ENCODE measurements at places on chromosomes 3 and 15.

GRCh38 chr15:90142216-90143165, 40.2 kb upstream of the IDH2 start:
- no peak for DNase-seq

- DNase-seq: no peak
Measured at GRCh38 chr15:31342381-31342780, 15.7 kb downstream of the KLF13 start.

GRCh38 chr3:123258811-123259420, 57.2 kb downstream of the SEC22A start:
- DNase-seq: no peak

GRCh38 chr3:54628888-54629441, 298.9 kb downstream of the LRTM1 start:
- no peak for DNase-seq

DNA sequence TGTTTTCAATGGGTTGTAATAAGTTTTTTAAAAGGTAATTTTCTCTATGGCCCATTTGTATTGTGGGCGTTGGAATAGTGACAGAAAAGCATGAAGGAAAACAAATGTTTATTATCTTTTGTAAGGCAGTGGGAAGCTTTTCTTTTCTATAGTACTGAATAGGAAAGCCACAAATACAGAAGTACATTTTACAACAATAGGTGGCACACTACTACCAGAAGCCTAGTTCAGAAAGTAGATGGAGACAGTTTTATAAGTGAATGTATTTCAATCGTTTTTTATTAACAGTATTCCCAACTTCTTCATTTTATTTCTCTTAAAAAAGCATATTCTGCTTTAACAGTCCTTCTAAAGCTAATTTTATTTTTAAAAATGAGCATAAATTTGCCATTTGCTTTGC, 296.7 kb downstream of the PTPRG start:
- DNase-seq: no peak

DNA sequence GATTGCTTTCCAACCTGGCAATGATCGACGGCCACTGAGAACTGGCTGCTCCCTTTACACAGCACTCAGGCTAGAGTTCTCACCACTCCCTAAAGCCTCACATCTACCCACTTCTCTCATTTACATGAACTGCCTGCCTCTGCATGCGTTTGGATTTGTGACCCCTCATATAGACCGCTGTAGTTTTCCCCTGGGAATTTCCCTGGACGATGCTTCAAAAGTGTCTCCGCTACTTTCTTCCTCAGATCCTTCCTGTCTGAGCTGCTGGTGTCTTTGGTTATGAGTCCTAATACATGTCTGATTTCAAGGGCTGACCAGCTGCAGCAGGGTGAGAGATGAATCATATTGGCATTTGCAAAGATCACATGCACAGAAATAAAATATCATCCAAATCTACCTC, 116.7 kb upstream of the ETV5 start:
- DNase-seq: no peak

DNA sequence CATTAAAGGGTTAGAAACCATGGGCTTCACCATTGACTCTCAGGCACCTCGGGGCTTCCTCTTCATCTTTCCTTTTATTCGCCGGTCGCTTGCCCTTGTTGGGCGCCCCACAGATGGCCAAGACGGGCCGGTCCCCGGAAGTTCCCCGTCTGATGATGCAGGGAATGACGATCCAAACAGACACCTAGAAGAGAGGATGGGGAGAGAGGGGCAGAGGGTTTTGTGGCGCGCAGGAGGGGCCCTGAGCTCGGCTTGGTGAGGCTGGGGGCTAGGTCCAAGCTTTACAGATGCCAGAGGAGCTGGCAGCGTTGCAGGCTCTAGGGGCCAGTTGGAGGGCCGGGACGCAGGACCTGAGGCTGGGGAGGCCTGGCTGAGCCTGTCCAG, 532 bp upstream of the ESYT3 start:
- no peak for DNase-seq

GRCh38 chr3:192080336-192080735, 619.4 kb downstream of the PYDC2 start:
- DNase-seq: peak; percentile 31

DNA sequence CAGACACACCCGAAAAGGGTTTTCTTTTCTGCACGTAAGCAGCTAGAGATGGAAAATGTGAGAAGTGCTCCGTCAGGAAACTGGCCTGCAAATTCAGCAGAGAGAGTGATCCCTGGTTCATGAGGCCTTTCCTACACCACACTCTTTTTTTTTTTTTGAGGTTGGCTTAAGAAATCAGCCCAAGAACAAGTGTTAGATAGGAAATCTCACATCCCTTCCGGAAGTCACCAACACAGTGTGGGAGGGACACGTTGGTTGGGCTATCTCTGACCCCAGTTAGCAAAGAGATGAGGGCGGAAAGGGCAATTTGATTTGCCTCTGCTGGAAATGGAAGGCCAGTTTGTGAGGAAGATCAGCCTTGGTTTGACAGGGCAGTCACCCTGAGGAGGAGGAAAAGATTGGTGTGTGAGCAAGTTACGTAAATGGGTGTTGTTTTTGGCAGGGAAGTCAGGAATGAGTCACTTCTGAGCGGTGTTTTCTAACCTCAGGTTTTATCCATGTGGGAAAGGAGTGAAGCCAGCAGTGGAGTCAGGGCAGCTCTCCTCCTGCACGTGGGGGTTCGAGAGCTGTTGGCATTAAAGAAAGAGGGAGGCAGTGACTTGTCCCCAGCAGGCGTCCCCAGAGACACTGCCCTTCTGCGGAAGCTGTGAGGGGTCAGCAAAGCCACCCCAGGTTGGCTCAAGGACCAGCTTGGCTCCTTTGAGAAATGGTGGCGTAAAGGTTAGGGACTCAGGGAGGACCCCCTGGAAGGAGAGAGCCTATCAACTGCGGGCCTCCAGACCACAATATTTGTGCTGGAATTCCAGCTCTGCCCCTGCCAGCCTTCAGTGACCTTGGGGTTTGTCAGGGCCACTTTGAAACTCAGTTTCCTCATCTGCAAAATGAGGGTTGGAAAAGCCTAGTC, 237.6 kb upstream of the BHLHE40 start:
- DNase-seq: no peak

DNA sequence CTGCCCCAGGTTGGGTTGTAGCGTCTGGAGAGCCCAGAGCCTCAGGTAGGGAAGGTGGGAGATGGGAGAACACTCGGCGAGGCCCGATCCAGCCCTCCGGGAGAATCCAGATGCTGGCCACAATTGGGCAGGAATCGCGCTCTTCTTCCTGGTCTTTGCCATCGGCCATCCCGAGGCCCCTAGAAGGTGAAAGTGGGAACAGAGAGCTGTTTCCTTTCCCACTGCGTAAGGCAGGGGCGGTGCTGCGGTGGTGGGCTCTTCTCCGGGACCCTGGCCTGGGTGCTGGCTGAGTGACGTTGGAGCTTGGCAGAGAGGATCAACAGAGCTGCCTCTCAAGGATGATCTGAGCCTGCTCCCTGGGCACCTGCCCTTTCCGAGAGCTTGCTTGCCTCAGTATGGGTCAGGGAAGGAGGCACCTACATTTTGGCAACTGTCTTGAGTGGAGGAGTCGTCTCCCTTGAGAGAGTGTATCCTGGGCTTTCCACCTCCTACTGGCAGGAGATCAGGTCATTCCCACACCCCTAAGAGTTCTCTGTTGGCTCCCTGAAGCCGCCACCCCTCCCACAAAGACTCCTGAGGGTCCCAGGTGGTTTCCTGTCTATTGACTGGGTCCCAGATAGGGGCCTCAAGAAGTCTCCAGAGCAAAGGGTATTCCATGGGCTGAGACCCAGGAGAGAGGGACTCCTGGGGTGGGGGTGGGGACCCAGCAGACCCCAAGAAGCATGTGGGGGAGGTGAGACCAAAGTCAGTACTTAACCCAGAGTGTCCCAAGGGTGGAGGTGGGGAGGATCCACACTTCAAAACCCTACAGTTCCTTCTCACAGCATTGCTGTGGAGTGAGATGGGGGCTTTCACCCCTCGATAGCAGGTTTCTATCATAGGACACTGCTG, 1.6 kb downstream of the C15orf39 start:
- DNase-seq: no peak
